Astrocyte of the spinal cord (primary cell): ENCODE measurements at places on chromosomes 1 and 21.

DNA sequence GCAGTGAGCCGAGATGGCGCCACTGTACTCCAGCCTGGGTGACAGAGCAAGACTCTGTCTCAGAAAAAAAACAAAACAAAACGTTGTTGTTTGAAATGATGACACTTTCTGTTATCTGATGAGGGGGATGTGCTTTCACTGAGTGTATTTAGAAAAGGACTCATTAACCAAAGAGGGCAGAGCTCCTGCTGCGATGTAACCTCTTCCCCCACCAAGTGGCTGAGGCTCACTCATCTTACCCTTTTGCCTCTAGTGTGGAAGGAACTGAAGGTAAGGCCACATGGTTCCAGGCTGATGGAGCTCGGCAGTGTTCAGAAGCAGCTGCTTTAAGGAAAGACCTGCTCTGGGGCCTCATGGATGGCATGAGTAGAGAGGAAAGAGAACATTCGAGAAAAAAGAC lies 105.7 kb upstream of the RUNX1 start:
- no peak for DNase-seq

GRCh38 chr1:29565490-29565889 lies 329.2 kb downstream of the PTPRU start:
- no peak for DNase-seq

DNA sequence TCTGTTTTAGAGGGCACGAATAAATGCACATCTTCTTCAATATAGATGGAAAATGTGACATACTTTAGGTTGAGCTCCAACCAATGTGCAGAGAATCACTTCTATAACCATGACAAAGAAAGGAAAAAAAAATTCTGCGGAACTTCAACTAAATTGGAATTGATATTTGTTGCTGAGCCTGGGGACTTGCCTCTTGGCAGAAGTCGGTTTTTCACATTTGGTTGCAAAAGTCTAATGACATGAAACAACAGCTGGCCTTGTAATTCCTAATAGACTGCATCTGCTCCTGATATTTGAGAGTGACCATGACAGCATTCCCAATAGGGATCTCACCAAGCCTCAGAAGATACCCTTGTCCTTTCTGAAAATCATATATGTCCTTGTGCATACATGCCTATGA lies 112.8 kb downstream of the PRRX1 start:
- DNase-seq, result no peak

DNA sequence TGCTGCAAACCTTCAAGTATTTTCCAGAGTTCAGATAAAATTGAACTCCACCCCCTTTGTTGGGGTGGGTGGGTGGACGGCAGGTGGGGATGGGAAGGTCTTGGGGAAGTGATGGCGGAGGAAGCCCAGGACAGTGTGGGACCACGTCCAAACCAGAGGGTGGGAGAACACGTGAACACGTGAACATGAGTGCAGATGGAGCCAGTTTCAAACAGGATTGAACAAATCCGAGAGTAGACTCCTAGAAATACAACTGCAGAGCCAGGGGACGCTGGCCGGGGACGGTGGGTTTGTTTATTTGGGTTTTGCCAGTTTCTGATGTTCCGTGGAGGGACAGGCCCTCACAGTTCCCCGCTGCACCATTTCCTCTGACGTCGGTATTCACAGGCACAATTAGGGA lies 2.9 kb downstream of the KRTAP10-2 start:
- DNase-seq, result no peak

- DNase-seq, result no peak
Measured at GRCh38 chr1:175599212-175599705, 144.1 kb downstream of the TNR start.

DNA sequence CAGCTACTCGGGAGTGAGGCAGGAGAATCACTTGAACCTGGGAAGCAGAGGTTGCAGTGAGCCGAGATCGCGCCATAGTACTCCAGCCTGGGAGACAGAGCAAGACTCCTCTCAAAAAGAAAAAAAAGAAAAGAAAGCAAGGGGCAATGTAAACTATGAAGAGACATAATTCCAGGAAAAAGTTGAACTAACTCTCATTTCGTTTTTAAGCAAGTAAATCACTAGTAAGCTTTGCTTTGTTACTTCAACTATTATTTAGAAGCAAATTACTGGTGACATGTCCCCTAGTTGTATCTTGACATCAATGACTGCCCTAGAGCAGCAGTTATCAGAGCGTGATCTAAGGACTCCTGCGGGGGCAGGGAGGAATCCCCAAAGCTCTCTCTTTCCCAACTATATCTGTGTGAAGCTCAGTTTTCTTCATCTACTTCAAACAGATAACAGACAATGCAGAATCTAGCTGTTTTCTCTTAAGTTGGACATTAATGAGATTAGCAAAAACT lies 18.7 kb downstream of the CLSTN1 start:
- DNase-seq, result no peak

DNA sequence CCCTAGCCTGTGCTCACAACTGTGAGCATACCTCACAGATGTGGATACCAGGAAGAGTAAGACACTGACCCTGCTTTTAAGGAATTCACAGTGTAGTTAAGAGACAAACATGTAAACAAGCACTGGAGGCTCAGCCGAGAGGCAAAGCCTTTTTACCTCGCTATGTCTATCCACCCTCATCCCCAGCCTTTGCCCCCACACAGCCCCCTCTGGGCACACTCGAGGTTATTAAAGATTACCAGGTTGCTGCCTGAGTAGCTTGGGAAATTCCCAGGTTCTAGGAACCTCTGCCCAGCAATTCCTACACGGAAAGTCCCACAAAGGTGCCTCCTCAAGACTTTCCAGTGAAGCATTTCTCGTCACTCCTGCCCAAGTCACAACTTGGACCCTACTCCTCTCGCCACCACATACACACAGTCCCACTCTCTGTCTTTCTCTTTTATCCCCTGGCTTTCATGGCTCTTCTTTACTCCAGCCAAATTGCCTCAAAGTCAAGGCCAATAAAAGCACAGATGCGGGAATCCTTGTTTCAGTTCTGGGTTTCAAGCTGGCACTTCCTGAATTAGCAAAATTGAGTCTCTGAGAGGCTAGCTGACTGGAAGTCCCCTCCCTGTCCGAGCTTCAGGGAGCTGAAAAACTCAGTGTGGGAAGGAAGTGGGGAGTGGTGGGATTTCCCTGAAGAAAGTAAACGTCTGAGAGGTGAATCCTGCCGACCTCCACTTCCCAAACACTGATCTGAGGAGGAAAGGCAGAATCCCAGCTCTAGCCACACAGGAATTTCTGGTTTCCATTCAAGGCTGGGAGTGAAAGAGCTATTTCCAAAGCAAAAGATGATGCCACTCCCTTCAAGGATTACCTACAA lies 7.6 kb downstream of the DENND2D start:
- DNase-seq, result no peak

- no peak for DNase-seq
Measured at GRCh38 chr21:33368576-33368975, 34.6 kb upstream of the IFNGR2 start.

DNA sequence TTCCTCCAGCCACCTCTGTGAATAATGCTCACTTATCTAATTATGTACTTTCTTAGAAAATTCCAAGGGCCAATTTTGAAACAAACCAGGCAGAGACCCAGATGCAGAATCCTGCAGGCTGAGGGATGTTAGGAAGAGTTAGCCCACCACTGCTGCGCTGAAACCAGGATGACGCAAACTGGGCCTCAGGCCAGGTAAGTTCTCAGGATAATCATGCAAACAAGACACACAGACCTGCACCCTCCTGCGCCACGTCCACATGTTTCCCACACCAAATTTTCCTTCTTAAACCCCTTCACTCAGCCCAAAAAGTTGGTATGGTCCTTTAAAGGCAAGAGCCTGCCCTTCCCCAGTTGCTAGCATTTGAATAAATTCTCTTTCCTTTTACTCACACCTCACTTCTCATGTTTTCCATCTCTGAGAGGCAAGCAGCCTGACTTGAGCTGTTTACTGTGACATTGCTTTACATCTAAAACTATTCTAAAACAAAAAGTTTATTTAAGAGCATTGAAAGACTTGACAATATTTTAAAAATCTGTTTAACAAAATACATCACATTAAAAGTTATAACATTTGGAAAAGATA lies 887.1 kb downstream of the LRRIQ3 start:
- no peak for DNase-seq
